Testis (tissue), 5 donors: ENCODE measurements at places on chromosomes 16 and 17.

GRCh38 chr16:5944971-5945370, 847.4 kb upstream of the EEF2KMT start:
- DNase-seq, result no peak

DNA sequence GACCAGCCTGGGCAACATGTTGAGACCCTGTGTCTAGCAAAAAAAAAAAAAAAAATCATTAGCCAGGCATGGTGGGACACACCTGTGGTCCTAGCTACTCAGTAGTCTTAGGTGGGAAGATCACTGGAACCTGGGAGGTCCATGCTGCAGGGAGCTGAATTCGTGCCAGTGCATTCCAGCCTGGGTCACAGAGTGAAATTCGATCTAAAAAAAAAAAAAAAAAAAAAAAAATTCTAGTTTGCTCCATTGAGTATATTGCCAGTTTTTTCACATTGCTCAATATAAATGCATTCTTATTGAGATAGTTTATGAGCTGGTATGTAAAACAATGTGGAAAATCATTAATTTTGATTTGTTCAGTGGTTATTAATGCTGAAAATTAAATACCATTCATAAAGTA, 52.0 kb downstream of the ABHD15 start:
- no peak for DNase-seq

GRCh38 chr17:1294157-1294717, 14.8 kb downstream of the TRARG1 start:
- DNase-seq, result no peak

DNA sequence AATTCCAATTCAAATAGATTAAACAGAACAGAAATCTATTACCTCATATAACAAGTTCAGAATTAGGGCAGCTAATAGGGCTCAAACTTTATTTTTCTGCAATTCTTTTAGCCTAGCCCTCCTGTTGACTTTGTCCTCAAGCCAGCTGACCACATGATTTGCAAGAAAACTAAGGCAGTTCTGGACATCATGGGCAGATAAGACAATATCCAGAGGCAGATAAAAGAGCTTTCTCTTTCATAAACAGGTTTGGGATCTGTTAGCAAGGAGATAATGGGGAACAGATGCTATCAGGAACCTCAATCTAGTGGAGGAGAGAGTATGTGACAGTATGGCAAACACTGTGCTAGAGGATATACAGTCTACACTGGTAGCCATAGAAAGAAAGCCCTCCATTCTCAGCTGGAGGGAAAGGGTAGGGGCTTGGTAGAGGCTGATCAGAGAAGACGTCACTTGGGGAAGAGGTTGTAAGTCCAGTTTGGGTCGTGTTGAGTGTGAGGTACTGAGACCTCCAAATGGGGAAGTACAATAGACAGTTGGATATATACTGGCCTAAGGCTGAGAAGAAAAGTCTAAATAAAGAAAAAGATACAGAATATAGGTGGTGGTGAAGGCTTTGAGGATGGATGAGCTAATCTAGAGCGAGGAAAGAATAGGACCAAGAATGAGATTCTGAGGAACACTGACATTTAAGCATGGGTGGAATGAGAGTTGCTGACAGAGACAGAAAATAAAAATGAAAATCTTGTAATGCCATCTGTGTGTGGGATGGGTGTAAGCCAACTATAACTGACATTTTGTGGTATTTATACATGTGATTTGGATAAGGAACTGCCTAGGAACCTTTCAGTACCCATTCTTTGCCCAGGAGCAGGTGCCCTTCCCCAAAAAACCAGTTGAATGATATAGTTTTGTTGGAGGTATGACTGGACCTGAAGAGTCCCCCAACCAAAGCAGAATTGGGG, 67.4 kb downstream of the CYB561 start:
- no peak for DNase-seq

DNA sequence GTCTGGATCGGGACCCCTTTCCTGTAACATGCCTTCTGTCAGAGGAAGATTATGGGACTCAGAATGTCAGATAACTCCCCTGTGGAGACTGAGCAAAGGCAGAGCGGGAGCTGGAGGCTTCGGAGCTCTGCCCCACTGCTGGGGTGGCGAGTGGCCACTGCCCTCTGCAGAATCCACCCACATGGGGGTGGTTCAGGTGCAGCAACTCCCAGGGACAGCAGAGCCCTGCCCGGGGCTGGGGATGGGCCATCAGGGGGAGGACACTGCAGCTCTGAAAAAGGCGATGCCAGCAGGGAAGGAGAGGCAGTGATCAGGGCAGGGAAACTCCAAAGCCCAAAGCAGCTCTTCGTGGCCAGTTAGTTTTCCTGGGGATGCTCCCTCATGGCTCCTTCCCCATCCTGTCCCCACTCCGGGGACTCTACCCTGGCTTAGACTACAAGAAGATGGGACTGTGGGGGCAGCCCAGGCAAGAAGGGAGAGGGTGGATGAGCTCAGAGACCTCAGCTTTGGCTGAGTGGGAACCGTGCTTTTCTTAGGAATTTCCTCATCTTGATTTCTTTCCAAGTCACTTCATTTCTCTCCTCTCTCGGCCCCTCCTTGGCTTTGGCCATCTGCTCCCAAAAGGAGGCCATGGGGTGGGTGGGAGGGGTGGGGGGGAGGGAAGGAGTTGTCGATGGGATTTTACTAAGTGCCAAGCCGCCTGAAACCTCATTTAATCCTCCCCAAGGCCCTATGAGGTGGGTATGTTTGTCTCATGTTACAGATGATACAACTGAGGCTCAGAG, 4.0 kb downstream of the CA4 start:
- no peak for DNase-seq

DNA sequence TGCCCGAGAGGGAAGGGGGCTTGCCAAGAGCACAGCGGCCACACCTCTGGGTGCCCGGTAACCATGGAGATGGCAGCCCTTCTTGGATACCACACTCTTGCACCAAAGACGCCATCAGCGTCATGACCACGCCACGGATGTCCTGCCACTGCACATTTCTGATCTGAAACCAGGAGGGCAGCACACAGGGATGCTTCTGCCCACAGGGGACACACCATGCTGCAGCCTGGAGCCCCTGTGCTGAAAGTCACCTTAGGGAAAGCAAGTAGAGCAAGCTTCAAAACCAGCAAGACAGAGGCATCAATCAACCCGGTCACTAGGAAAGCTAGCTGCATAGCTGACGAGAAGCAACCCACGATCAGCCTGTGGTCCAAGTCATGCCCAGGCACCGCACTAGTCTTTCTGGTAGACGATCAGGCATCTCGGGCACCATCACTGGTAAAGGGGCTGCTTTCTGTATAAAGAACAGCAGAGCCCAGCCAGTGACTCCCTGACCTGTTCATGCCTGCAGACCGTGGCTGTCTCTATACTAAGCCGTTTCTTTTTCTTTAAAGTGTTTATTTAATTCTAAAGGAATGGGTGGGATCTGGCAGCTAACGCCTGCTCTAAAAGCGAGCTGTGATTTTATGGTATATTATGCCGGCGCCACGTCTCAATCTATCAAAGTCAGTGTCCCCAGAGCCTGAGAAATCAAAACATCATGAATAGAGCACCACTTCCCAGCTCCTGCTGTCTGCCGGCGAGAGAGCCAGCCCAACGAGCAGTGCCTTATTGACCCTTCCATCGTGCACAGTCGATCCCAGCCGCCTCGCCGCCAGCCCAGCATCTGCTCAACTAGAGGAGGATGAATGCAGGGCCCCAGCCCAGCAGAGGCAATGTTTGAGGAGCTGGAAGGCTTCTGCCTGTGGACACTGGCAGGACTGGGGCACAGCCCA, 244.7 kb downstream of the RBFOX3 start:
- no peak for DNase-seq
